ENCODE measurements at places on chromosomes 4 and X.

- no peak for DNase-seq
These were observed 43.6 kb upstream of the UPRT start for GRCh38 chrX:75230296-75230695.

DNA sequence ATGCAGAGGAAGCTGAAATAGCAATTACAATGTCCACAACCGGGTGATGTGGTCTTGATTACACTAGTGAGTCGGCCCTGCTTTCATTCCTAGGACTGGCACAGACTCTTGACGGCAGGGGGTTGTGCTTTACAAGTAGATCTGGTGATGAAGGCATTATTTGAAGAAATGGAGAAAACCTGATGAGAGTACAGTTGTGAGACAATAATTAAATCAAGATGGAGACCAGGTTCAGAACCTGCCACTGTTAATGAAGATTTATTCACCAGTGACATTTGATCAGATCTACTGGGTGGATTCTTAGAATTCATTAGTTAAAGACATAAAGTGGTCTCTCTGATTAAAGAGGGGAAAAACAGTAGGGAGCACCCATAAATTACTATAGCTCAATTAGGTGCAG is 747.2 kb downstream of the STPG2 start:
- DNase-seq = no peak

- no peak for DNase-seq
These were observed 46.7 kb upstream of the TADA2B start for GRCh38 chr4:6996481-6996880.

GRCh38 chr4:43758836-43759235 is 689.8 kb downstream of the KCTD8 start:
- no peak for DNase-seq

- DNase-seq = no peak
These were observed 35.8 kb downstream of the LRP2BP start for GRCh38 chr4:185359767-185360446.

- DNase-seq = no peak
These were observed 705.5 kb downstream of the ARAP2 start for GRCh38 chr4:35538807-35539206.

DNA sequence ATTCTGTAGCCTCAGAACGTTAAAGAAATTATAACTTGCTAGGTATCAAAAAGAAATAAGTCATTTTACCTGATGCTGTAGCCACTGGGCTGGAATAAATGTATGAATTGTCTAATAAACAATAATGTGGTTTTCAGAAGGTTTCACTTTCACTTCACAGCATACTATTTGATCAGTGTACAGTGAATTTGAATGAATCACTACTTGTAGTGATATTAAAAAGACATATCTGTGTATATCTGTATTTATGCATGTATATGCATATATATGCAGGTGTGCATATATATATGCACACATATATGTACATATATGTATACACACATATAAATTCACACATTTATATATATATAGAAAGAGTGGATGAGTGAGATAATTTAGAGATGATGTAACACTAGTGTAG is 440.0 kb upstream of the PCDH10 start:
- no peak for DNase-seq

DNA sequence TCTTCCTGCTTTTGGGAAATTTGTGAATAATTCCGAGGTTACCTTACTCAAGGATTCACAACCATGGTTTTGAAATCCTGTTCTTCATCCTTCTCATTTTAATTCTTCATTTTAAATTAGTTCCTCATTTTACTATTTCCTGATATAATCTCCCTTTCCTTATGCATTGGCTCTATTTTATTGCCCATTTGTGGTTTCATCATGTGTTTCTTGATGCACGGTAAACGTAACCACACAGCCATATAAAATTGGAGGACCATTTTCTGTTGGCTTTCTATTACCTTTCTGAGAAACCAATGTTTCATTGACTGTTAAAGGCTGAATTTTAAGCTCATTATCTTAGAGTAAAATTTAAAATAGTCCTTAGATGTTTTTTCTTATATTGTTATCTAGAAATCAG is 100.3 kb upstream of the NDST4 start:
- DNase-seq = no peak

DNA sequence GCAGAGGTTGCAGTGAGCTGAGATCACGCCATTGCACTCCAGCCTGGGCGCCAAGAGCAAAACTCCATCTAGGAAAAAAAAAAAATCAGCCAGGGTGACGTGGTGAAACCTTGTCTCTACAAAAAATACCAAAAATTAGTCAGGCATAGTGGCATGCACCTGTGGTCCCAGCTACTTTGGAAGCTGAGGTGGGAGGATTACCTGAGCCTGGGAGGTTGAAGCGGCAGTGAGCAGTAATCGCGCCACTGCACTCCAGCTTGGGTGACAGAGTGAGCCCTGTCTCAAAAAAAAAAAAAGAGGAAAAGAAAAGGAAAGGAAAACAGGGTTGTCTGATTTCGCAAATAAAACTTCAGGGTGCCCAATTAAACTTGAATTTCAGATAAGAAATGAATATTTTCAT is 106.1 kb downstream of the RBM47 start:
- DNase-seq = no peak

Measured in stimulated activated CD4-positive, alpha-beta T cell treated with anti-CD3 and anti-CD28 coated beads, Interleukin-1b, Interleukin-23, amount 100 ng/mL, for 4 hours (primary cell).